ENCODE measurements at places on chromosomes 3 and 15.
A peak's percentile ranks its signal among the peaks of the same experiment; 100 is the strongest.

DNA sequence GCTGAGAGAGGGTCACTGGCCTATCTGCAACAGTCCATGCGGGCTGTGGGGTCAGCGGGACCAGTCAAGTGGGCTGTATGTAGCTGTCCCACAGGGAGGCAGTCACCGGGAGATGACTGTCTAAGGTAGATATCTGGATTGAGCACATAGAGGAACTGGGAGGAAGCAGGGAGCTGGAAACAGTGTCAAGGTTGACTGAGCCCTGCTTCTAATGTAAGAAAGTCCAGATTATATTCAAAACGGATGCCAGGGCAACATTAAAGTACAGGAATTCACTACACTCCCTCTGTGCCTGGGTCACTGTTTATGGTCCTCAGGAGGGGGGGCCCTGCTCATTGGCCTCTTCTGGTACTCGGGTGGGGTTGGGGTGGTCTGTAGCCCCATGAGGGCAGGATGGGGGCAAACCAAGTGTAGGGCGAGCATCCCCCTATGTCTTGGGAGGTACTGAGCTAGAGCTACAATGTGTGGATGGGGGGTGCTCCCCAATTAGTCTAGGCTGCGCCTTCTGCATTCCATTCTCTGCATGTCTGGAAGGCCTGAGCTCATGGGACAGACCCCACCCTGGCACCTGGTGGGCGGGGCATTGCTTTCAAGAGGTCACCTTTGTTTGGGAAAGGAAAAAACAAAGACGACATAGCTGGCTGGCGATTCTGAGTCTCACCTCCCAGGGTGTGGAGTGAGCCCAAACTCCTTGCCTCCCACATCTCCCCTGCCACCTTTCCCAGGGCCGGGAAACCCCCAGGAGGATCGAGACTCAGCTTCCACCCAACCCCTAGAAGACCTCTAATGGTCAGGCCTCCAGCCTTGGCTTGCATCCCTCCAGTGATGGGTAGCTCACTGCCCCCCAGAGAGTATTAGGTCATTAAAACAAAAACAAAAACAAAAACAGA, 45.1 kb upstream of the C15orf39 start:
- DNase-seq, result no peak

- DNase-seq, result no peak
These were observed 3.3 kb upstream of the DCP1A start for GRCh38 chr3:53350652-53351051.

- no peak for DNase-seq
These were observed 210.6 kb downstream of the PTPRG start for GRCh38 chr3:61771976-61772375.

GRCh38 chr3:58471025-58471887, 20.6 kb upstream of the KCTD6 start:
- peak; percentile 80 for DNase-seq

- DNase-seq, result no peak
These were observed 33.3 kb upstream of the GABRB3 start for GRCh38 chr15:26806151-26806550.

- DNase-seq, result no peak
These were observed 1360.9 kb upstream of the ALCAM start for GRCh38 chr3:104005815-104006214.

DNA sequence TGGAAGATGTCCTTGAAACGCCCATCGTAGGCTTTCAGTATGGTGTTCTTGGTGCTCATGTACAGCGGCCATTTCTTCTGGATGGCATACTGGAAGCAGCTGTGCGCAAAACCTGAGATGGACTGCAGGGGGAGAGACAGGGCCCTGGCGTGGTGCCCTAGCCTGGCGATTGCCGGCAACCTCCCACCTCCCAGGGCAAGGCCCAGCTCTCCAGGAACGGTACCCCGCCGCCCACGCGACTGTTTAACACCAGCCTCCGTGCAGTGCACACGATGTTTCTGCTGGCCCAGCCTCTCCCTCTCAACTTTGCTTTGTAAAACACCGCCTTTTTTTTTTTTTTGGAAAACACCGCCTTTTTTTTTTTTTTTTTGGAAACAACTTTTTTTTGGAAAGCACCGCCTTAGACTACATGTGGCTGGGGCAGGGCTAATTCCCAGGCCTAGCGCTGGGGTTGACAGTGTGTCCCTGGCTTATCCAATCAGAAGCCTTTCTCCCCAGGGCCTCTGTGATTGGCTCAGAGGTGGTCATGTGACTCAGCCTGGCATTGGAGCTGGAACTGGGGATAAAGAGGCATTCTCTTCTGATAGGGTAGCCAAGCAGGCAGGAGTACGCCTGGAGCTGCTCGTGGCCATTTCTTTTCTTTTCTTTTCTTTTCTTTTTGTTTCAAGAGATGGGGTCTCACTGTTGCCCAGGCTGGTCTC, 14.7 kb downstream of the IDH2 start:
- DNase-seq, result no peak

DNA sequence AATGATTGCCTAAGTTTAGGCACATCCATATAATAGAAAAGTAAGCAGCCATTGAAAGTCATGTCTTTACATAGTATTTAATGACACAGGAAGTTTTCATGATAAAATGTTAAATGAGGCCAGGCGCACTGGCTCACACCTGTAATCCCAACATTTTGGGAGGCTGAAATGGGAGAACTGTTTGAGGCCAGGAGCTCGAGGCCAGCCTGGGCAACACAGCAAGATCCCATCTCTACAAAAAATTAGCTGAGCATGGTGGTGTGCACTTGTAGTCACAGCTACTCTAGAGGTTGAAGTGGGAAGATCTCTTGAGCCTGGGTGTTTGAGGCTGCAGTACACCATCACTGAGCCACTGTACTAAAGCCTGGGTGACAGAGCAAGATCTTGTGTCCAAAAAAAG, 59.4 kb downstream of the SETMAR start:
- DNase-seq, result no peak

- DNase-seq, result peak; percentile 87
These were observed 4.4 kb downstream of the GXYLT2 start for GRCh38 chr3:72892081-72892775.
